ENCODE measurements at places on chromosomes 3 and 15.

DNA sequence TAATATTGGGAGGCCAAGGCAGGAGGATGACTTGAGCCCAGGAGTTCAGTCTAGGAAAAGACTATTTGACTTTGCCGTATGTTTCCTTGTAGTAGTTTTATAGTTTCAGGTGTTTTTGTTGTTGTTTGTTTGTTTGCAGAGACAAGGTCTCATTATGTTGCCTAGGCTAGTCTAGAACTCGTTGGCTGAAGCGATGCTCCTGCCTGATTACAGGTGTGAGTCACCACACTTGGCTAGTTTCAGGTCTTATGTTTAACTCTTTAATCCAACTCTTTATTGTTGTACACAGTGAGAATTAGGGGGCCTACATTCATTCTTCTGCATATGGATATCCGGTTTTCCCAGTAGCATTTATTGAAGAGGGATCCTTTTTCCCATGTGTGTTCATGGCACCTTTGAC is 32.0 kb downstream of the FAIM start:
- DNase-seq: no peak

- DNase-seq: no peak
Measured at GRCh38 chr3:14885307-14885706, 62.1 kb upstream of the NR2C2 start.

GRCh38 chr3:16461463-16462245 is 51.8 kb downstream of the RFTN1 start:
- no peak for DNase-seq

DNA sequence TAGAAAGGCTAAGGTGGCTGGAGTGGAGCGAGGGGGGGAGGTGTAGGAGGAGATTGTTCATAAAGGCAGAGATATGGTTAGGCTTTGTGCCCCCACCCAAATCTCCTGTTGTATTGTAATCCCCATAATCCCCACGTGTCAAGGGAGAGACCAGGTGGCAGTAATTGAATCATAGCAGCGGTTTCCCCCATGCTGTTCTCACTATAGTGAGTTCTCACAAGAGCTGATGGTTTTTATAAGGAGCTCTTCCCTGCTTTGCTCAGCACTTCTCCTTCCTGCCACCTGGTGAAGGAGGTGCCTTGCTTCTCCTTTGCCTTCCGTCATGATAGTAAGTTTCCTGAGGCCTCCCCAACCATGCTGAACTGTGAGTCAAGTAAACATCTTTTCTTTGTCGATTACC is 64.7 kb upstream of the CFAP161 start:
- no peak for DNase-seq

DNA sequence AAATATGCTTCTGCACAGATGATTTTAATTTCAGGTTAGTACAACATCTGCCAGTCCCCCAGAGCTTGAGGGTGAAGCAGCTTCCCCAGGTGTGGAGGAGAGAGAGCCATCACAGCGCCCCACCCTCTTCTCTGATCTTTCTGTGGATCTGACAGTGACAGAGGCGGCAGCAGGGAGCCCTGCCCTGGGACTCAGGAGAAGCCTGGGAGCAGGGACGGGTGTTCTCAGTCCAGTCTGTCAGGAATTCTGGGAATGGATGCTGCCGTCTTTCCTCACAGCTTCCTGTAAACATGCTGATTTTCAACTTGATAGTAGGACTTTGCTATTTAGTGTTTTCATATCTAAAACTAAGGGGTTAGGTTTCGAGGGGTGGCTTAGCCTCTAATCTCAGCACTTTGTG is 11.4 kb upstream of the RAB8B start:
- DNase-seq: no peak

GRCh38 chr15:29590701-29591100 is 231.6 kb downstream of the TJP1 start:
- DNase-seq: no peak

GRCh38 chr3:181727341-181728032 is 15.8 kb downstream of the SOX2 start:
- DNase-seq: no peak

- DNase-seq: no peak
Measured at GRCh38 chr15:33553157-33553556, 242.4 kb downstream of the RYR3 start.

DNA sequence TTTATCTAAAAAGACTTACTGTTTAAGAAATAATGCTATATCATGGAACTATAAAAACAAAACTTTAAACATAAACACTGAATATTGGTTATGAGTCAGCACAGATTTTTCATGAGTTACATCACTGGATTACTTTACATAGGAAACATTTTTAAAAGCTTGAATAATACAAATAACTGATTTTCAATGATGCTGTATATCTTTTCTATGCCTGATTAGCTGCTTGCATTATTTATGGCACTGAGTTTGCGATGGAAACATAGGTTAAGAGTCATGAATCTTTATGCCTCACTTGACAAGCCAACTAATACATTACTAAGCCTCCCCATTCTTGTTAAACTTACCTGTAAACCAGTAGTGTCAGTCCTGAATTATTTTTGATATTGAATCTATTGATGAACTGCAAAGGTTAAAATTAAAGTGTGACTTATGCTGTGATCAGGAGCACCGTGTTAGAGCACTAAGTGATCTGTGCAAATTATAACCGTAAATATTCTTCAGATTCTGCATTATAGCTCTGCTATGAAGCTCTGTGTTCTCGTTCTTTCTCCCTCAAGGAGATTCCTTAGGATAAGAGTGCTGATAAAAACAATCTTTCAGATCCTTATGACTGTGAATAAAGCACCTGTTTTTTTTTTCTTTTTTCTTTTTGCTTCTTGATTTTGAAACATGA is 437.3 kb upstream of the BCHE start:
- no peak for DNase-seq

DNA sequence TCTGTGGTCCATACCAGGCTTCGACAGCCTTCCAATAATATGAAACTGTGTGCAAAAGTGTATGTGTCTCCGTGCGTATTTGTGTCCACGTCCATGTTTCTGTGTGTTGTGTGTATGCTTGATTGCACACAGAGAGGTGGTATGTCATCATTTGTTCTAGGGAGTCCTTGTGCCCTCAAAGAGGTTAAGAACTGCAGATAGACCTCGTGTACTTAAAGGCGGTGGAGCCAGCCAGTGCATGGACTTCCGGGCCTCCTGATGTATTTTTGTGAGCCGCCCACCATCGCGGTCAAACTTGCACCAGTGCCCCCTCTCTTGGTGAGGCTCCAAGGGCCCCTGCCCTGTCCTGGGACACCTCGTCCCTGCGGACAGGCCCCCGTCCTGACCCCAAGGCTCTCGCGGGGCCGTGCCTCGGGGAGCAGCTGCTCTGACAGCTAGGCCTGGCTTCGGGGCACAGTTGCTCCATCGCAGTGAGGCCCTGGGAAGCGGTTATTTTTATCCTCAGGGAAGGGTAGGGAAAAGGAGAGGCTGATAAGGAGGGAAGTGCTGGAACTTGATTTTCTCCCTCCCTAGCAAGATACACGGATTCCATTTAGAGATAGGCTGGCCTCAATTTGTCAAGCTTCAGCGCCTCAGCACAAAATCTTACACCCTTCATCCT is 1.2 kb upstream of the RYK start:
- no peak for DNase-seq

DNA sequence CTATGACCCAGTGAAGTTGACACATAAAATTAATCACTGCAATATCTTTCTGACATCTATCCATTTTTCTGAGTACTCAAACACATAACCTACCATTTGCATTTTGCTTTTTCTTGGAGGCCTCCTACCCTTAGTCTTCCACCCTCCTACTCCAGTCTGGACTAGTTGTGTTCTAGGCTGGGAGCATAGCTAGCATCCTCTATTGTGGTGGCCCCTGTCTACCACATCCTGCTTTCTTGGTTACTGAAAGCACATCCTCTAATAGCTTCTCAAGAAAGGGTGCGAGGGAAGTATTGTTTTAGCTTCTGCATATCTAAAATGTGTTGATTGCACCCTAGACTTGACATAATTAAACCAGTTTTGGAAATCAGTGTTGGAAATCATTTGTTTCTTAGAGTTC is 176.5 kb downstream of the THSD4 start:
- DNase-seq: no peak

DNA sequence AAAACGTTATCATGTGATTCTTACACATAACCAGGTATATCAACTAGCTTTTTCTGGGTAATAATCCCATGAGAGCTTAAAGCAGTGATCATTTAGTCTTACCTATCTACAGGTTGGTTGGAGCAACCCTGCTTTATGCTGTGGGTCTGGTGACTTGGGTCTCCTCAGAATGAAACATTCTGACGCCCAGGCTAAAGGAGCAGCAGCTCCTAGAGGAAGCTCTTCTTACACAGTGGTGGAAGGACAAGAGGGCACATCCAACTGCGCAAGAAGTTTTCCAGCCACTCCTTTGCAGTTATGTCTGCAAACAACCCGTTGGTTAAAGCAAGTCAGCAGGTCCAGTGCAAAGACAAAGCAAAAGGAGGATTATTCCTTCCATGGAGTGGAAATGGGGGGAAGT is 377.5 kb downstream of the EDEM1 start:
- no peak for DNase-seq
